ENCODE measurements at places on chromosomes 1 and 21.

DNA sequence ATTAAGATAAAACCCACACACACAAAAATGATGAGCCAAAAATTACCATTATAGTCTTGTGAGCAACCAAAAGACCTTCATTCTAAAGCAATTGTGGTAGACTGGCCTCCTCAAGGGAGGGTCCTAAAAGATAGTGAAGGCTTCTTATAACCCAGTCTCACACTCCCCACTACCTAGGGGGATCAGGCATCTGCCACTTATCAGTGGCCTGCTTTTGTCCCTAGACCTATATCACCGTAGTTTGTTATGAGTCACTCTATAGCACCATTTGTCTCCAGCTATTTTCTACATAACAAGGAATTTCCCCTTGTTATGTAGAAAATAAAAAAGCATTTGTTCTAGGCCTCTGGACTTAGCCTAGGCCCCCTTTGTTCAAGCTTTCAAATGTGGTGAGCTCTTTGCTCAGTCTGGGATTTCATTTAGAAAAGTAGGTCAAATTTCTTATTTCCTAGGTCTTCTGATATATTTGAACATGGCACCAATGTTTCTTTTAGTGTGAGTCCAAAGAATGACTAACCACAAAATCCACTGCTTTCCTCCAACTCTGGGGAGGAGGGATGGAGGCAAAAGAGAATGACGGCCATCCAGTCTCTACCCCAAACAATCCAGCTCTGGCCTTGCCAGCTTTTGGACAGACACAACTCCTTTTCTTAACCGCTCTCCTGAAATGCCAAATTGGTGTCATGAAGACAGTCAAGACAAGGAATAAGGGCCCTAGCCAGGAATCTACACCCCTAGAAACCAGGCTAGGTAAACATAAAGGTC is 8.9 kb downstream of the ADAR start:
- no peak for DNase-seq

- DNase-seq: peak; percentile 32
Measured at GRCh38 chr21:45330075-45330781, 42.5 kb upstream of the POFUT2 start.

DNA sequence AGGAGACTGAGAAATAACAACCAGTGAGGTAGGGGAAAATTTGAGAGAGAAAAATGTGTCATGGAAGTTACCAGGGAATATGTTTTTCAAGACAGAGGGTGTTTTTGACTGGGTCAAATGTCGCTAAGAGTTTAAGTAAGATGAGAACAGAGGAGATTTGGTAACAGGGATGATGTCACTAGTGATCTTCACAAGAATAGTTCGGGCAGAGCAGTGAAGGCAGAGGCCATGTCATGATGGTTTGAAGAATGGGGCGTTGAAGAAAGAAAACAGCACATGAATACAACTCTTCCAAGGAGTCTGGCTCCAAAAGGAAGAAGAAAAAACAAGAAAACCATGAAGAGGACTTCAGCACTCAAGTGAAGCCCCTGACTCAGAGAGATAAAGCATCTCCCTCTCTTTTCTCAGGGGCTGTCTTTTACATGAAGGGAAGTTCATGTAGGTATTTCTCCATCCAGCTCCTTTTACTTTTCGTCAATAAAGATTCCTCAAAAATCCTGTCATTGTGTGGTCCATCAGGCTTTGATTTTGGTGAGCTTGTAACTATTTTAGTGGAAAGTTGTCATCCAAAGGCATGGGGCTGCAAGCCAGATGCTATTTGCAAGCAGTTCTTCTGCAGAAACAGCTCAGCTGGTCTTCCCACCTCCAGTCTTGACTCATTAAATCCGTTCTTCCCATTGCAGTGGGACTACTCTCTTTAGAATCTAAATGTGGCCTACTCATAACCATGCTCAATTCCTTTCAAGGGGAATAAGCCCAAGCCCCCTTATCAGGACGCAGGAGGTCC is 397.3 kb downstream of the LMX1A start:
- DNase-seq: peak; percentile 19

DNA sequence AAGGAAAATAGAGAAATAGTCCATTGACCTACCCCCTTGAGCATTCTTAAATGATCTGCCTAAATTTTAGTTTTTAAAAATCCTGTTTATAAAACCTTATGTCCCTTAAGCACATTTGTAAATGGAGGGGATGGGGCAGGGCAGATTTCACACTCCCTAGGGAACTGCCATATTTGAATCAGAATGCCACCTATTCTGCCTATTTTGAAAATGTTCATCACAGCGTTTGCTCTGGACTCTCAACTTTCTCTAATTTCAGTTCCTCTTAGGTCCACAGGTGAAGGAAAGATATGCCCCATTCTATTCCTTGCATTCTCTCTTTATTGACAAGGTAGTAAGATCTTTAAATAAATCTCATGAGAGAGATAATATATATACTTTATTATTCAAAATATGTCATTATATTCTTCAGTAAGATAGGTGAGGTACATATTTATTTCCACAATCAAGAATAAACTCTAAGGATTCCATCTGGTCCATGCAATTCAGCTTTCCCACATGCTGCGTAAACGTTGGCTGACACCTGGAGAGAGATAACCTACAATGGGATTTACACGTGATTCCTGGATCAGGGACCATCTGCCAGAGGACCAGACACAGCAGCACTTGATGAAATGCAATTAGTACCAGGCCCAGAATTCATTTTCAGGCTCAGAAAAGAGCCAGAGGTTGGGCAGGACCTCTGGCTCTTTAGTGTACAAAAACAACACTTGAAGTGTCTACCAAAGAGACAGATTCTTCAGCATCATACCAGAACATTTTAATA is 1.2 kb upstream of the LPGAT1 start:
- no peak for DNase-seq

DNA sequence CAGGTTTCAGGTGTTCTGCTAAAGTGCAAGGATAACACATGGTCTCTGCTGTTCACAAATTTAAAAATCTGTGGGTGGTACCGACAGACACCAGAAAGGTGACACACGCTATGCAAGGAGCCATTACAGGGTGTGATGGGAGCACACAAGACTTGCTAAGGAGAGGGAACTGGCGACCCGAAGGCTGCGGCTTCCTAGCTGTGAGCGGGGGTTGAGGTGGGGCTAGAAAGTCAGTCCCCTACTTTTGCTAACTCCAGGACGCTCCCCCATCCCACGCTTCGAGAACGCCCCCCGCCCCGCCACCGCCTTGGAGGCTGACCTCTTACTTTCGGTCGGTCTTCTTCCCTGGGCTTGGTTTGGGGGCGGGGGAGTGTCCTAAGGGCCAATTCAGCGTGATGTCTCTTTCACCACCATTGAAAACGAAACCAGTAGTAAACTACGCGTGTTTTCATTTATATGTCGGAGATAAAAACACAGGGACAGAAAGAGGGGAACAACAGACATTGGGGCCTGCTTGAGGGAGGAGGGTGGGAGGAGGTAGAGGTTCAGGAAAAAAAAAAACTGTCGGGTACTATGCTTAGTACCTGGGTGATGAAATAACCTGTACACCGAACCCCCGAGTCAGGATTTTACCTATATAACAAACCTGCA is 1.1 kb downstream of the CKS1B start:
- DNase-seq: no peak

DNA sequence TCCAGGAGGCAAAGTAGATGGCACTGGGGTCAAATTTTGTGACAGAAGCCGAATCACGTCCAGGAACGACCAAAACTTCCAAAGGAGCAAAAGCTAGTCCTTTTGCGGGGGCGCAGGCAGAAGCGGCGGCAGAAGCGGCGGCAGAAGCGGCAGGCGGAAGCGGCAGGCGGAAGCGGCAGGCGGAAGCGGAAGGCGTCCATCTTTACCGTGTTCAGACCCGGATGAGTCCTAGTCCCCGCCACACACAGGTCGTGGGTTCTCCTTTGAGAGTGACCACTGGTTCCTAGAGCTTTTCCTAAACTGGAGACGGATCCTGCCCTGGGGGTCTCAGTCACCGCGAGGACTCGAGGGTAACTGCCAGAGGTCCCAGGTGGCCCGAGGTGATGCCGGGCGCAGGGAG is 53.6 kb downstream of the POFUT2 start:
- DNase-seq: no peak

Measured in anterior cingulate cortex (tissue), 58 donors.